ENCODE measurements at places on chromosomes 1 and 21. TPM values are rescaled to one million over a fixed set of nuclear protein-coding genes. Genes with fewer than 3 reads are reported as not detected.

The CLDN8 gene
- not detected for total RNA-seq

The ADAM15 gene
- total RNA-seq: 87.7 TPM

The LAMC1 gene
- 238 TPM for total RNA-seq

The VASH2 gene
- total RNA-seq: 0.43 TPM

The EFNA4 gene
- total RNA-seq: 3.7 TPM

The OR2L2 gene
- total RNA-seq: under 0.01 TPM

The TMPRSS2 gene
- not detected for total RNA-seq

The PIGM gene
- total RNA-seq: 8.6 TPM
